COLO829 (cell line): ENCODE measurements at places on chromosomes 16 and 17.
A peak's percentile ranks its signal among the peaks of the same experiment; 100 is the strongest.

DNA sequence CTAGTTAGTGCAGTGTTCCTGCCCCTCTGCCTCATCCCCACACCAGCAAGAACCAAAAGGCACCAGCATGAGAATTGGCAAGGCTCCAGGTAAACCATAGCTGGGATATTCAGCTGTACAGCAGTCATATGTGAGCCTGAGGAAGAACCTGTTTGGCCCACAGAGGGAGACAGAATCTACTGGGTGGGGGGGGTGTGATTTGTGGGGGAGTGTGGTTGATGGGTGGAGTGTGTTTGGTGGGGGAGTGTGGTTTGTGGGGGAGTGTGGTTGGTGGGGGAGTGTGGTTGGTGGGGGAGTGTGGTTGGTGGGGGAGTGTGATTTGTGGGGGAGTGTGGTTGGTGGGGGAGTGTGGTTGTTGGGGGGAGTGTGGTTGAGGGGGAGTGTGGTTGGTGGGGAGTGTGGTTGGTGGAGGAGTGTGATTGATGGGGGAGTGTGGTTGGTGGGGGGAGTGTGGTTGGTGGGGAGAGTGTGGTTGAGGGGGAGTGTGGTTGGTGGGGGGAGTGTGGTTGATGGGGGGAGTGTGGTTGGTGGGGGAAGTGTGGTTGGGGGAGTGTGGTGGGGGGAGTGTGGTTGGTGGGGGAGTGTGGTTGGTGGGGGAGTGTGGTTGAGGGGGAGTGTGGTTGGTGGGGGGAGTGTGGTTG is 19.5 kb downstream of the MINK1 start:
- no peak for DNase-seq

GRCh38 chr17:61275395-61275794 is 124.2 kb upstream of the TBX2 start:
- DNase-seq, result no peak

DNA sequence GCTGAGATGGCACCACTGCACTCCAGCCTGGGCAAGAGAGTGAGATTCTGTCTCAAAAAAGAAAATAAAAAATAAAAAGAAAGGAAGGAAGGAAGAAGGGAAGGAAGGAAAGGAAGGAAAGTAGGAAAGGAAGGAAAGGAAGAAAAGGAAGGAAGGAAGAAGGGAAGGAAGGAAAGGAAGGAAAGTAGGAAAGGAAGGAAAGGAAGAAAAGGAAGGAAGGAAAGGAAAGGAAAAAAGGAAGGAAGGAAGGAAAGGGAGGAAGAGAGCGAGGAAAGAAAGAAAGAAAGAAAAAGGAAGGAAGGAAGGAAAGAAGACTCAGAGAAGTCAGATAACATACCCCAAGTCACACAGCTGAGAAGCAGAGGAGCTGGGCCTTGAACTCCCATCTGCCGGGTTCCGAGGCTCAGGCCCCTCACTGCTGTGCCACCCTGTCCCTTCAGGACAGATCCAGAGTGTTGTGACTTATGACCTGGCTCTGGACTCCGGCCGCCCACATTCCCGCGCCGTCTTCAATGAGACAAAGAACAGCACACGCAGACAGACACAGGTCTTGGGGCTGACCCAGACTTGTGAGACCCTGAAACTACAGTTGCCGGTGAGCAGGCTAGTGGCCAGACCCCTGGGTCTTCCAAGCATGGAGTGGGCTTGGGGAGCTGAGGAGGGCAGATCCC is 30.9 kb upstream of the ITGAX start:
- no peak for DNase-seq

DNA sequence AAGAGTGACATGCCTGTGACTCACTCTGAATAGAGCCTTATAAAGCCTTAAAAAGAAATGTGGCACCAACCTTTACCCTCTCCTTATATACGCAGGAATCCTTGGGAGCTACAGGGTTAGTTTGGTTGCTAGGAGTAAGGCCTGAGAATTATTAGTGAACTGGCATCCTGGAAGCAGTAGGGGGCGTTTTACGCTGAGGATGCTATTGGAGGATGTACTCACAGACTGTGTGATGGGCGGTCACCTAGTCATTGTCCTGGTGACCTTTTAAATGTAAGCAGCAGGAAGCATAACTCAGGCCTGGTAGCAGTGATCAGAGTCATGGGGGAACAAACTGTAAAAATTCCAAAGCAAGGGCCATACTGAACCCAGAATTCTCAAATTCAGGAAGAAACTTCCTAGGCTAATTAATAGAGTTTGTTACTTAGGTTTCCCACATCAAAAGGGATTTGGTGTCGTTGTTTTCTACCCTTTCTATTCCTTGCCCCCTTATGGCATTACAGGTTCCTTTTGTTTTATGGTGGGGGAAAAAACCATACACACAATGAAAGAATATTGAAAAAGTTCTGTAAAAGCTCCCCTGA is 153.8 kb downstream of the SNX11 start:
- peak; percentile 75 for DNase-seq

DNA sequence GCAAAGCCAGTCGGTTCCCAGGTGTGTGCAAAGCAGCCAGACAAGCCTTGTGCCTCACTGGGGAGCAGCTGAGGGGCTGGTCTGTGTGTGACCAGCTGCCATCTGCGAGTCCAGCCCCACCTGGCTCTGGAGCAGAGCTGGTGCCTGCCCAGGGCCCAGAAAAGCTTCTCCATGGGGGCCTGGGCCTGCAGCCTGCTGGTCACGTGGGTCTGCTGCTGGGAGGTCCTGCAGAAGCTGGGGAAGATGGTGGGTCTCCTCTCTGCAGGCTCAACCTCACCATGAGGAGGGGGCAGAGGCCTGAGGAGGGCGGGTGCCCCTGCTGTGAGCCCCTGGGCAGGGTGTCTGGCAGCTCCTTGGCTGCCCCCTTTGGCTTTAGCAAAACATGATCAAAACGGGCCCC is 71.9 kb downstream of the ENGASE start:
- no peak for DNase-seq
